CD4-positive, alpha-beta T cell treated with Interleukin-10 for 1 hour (primary cell): ENCODE measurements at places on chromosomes 6 and 20.

- no peak for DNase-seq
Observed at GRCh38 chr6:16354692-16355091, 116.3 kb downstream of the GMPR start.

GRCh38 chr6:21284706-21285105, 308.8 kb upstream of the SOX4 start:
- DNase-seq, result no peak

GRCh38 chr6:11094941-11095340, 1.3 kb downstream of the SMIM13 start:
- no peak for DNase-seq

GRCh38 chr6:150937132-150937906, 71.8 kb downstream of the MTHFD1L start:
- DNase-seq, result no peak

GRCh38 chr6:2244261-2245102, 923 bp downstream of the GMDS start:
- no peak for DNase-seq

DNA sequence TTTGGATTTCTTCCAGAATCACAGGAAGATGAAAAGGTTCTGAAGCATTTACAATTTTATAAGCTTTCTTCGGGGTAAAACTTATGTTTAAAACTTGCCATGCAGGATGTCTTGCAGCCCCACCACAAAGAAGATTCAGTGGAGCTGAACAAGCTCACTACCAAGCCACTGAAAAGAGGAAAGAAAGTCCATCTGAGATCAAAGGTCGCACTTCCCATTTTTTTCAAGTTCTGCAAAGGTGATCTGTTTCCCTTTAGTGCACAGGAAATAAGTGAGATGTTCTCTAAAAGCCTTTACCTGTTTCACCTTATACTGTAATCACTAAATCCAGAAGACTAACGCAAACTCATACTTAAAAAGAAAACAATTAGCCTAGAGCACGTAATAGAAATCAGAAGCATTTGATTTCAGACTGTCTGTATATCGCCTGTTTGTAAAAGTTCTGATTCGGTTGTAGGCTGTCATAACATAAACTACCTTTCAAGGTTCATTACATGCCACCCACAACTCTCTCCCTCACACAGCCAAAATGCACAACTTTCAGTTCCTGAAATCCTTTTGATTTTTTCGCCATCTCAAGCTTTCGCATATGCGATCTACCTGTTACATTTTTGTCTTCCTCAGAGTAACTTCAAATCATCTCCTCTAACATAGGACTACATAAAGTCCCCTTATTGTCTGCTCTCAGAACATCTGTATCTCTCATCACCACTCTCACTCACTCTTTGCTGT, 1.8 kb downstream of the ECHDC1 start:
- DNase-seq, result no peak

DNA sequence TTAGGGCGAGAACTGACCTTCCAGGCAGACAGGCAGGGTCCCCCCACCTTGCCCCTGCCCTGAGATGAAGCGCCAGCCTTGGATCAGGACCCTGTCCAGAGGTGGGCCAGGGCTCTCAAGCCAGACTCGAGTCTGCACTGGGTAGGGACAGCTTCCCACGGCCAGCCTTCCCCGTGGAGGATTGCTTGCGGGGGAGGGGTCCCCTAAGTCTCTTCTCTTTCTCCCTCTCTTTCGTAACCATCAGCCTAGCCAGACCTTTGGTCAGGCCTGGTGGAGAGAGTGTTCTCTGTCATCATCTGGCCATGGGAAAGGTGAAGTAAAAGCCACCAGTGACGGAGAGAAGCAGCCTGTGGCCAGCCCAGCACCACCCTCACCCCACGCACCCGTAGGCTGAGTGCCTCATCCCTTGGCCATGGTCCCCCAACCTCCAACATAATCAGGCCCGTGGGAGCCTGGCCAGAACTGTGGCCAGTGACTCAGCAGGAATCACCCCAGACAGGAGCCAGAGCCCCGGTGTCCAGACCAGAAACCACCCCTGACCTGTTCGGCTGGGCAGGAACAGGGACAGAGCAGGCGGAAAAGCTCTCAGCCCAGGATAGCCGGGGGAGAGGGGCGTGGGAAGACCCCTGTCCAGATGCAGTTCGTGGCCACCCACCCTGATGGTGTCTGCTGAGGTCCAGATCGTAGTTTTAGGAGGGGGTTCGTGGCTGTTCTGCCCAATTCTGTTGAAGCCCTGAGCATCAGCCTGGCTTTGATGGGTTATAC, 47.1 kb downstream of the SNAI1 start:
- no peak for DNase-seq

DNA sequence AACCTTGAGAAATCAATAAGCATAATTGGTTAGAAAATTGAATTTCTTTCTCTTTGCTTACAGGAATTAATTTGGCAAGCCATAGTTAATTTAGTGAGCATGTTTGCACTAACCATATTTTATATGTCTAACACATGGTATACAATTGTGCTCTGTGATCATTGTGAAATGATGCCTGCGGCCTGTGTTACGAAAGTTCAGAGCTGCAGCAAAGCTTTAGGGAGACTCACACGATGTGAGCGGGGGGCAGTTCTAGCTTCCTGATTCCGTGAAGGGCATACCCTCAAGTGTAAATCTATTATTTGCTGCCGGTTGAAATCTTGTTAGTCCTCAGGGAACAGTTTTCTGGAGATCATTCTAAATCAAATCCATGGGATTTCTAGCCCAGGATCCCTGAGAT, 25.5 kb upstream of the ADTRP start:
- DNase-seq, result no peak

- no peak for DNase-seq
Observed at GRCh38 chr20:34888468-34888867, 12.1 kb downstream of the ACSS2 start.

GRCh38 chr6:152605941-152606340, 31.2 kb downstream of the SYNE1 start:
- no peak for DNase-seq
